ENCODE measurements at places on chromosomes 11 and 22.

DNA sequence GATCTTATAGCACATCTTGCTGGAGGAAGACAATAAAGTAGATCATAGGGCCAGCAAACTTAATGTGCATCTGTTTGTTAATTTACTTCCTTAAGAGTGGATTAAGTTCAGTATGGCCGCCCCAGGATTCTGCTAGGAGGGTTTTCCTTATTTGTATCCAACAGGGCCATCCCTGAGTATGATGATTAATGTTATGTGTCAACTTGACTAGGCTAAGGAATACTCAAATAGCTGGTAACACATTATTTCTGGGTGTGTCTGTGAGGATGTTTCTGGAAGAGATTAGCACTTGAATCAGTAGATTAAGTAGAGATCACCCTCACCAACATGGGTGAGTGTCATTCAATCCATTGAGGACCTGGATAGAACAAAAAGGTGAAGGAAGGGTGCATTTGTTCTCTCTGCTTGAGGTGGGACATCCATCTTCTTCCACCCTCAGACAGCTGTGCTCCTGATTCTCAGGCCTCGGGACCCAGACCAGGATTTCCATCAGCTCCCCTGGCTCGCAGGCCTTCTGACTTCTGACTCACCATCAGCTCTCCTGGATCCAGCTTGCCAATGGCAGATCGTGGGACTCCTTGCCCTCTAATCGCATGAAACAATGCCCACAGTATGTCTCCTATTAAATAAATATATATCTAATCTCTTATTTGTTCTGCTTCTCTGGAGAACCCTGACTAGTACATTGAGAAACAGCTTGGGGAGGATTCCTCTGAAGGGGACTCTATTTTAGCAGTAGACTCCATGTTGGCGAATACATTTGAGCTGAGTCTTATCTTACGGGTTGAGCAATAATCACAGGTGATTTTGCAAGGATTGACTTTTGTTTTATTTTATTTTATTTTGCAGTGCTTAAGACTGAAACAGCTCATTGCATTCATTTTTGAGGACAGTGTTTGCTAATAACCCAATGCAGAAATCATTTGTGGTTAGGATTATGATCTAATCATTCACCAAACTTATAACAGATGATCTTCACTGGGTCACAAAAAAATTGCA lies 9.0 kb upstream of the ZBTB44 start:
- no peak for DNase-seq

- no peak for DNase-seq
Observed at GRCh38 chr11:128717516-128717915, 23.6 kb downstream of the FLI1 start.

DNA sequence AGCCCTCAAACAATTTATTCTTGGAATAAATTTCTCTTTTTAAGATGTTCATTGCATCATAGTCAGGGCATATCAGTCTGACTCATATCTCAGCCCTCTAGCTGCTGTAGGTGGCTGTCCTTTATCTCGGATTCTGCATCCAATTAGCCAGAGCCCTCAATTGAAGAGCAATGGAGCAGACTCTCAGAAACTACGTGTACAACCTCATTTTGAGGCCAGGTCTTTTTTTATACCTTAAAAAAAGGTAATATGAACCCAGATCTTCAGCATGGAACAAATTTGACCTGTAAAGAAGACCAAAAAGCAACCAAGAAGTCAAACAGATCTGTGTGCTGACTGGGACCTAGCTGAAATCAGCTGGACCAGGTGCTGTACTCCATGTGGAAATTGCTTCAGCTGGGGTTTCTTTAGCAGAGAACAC lies 8.7 kb downstream of the OR52A5 start:
- no peak for DNase-seq

GRCh38 chr11:7871056-7871455 lies 60.0 kb downstream of the OR10A6 start:
- no peak for DNase-seq

- DNase-seq = no peak
Observed at GRCh38 chr11:44968510-44968909, 17.8 kb upstream of the TP53I11 start.

DNA sequence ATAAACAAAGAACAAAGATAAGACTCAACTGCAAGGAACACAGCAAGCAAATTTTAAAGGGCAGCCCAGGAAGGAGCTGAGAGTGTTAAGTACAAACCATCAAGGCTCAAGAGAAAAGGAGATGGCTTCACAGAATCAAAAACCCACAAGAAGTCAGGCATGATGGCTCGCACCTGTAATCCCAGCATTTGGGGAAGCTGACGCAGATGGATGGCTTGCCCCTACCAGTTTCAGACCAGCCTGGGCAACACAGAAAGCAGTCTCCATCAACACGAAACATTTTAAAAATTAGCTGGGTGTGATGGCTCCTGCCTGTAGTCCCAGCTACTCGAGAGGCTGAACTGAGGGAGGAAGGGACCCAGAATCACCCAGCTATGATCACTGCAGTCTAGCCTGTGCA lies 32.6 kb downstream of the MAPK1 start:
- DNase-seq = no peak
